Kidney (tissue), 22 donors: ENCODE measurements at places on chromosomes 5 and 9. TPM values are rescaled to one million over a fixed set of nuclear protein-coding genes. Genes with fewer than 3 reads are reported as not detected.

DNA sequence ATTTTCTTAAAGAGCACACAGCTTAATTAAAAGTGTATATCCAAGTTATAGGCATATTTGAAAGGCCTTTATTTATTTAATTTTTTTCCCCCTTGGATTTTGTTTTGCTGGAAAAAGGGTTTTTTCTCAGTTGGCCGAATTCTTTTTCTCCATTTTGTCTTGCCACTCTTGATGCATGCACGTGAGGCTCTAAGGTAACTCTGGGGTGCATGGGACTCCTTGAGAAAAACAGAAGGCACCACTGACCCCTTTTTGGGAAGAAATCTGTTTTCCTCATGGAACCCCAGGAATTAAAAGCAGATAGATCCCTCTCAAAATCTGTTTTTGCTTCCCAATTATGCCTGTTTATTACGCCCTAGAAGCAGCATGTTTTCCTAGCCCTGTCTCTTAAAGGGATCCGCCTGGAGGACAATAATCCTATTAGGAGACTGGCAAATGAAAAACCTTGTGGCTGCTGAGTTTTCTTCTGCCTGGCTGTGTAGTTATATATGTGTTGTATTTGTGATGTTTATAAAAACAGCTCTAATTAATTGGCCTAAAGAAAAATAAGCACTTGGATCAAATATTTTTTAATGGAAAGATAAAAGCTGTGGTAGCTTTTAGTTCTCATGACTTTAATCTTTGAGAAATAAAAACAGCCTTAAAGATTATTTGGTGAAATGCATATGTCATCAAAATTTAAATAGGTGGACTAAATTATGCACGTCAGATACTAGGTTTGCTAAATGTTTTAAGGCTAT lies 435.1 kb upstream of the CDH9 start:
- H3K36me3 ChIP-seq = no peaks in the 10 kb centered on the region
- no peak for DNase-seq
- H3K4me1 ChIP-seq = no peaks in the 10 kb centered on the region

GPR150 gene
- total RNA-seq = 0.16 TPM

- H3K36me3 ChIP-seq = no peaks in the 10 kb centered on the region
- DNase-seq = no peak
- no peak overlapping the region for H3K27ac ChIP-seq
Measured at GRCh38 chr9:95497772-95498171, 19.0 kb downstream of the PTCH1 start.

DNA sequence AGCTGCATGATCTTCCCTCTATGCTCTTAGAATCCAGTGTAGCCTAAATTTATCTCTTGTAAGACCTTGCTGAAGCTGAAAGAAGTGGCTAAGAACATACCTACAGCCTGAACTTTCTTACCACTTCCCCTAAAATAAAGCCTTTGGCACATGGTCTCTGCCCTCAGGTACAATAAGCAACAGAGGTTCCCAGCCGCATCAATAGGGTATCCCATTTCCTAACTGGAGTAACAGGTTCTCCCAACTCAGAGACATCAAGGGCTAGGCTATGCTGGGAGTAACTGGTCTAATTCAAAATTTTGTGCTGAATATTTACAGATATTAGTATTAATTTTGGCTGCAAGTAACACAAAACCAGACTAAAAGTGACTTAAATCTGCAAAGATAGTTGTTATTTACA lies 335.8 kb upstream of the TRPC7 start:
- no peak overlapping the region for H3K4me3 ChIP-seq
- no peak for DNase-seq
- no peak overlapping the region for H3K27ac ChIP-seq
- no peaks in the 10 kb centered on the region for H3K36me3 ChIP-seq
- no peaks in the 10 kb centered on the region for H3K4me1 ChIP-seq
- no peaks in the 10 kb centered on the region for H3K27me3 ChIP-seq

DNA sequence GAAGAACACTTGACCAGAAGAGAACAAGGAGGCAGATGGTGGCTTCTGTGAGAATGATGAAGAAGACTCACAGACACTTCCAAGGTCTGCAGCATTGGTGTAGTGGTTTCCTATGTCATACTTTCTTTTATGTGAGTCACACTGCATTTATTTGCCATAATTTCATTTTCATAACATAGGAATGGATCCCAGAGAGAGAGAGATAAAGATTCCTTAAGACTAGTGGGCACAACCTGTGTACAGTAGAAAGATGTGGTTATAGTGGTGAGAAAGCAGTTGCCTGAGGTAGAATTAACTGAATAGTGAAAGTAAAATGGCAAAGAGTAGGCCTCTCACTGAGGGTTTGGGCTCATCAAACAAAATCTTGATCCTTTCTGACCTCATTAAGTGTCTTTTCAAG lies 7.6 kb upstream of the CCDC152 start:
- no peaks in the 10 kb centered on the region for H3K36me3 ChIP-seq
- no peak for DNase-seq
- no peaks in the 10 kb centered on the region for H3K4me1 ChIP-seq
- H3K27me3 ChIP-seq = no peaks in the 10 kb centered on the region

DNA sequence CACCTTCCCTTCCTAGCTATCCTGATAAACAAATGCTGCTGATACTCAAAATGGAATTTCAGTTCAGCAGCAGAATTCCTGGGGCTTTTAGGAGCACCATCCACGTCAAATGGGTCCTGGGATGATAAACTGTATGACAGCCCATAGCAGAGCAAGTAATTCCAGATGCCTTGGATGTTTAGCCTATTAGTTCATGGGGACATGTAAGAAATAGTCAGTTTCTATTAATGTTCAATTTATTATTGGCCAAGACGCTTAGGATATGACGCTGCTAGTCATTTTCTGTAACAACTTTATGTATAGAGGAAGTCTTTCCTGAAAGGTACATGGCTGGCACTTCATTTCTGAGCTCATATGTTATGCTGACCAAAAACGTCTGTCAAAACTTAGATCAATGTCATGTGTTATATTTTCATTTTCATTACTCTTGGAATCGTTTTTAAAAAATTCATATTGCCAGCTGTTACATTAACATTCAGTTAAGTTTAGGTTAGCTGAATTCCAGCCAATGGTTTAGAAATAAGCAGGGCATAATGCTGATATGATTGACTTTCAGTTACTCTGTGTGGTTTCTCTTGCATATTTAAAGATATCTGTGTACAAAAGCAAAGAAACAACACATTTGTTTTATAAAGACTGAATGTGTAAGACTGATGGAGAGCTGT lies 243.8 kb downstream of the CSNK1G3 start:
- no peaks in the 10 kb centered on the region for H3K27me3 ChIP-seq
- no peak overlapping the region for H3K4me3 ChIP-seq
- H3K4me1 ChIP-seq = no peaks in the 10 kb centered on the region
- no peak for DNase-seq
- no peaks in the 10 kb centered on the region for H3K36me3 ChIP-seq

DNA sequence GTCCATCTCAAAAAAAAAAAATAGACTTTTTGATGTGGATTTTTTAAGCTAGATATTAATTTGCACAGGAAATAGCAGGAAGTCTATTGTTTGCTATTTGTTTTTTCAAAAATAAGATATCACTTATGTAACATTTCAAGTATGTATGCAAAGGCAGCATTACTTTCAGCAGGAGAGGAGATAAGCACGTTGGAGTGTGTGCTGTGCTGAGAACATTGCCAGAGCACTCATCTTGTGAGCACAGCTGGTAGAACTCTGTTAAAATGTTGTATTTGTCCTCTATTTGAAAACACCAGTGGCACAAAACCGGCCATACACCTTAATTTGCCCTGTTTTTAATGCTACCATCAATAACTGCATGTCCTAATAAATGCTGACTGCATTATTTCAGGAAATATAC lies 1061.9 kb upstream of the CDH18 start:
- no peak overlapping the region for H3K4me3 ChIP-seq
- no peaks in the 10 kb centered on the region for H3K36me3 ChIP-seq
- DNase-seq = no peak
- H3K27ac ChIP-seq = no peak overlapping the region

- peak overlapping the region; percentile 96 for H3K27ac ChIP-seq
- H3K27me3 ChIP-seq = no peaks in the 10 kb centered on the region
- no peak for DNase-seq
- peaks cover 70% of the 10 kb centered on the region for H3K36me3 ChIP-seq
- no peaks in the 10 kb centered on the region for H3K4me1 ChIP-seq
Measured at GRCh38 chr5:151026679-151027078, 6.3 kb downstream of the GPX3 start.

- H3K36me3 ChIP-seq = no peaks in the 10 kb centered on the region
- H3K4me3 ChIP-seq = no peak overlapping the region
- H3K27me3 ChIP-seq = no peaks in the 10 kb centered on the region
- no peak for DNase-seq
- H3K4me1 ChIP-seq = no peaks in the 10 kb centered on the region
- no peak overlapping the region for H3K27ac ChIP-seq
Measured at GRCh38 chr5:6041977-6042550, 336.3 kb downstream of the MED10 start.

NPR2 gene
- 17.0 TPM for total RNA-seq

DNA sequence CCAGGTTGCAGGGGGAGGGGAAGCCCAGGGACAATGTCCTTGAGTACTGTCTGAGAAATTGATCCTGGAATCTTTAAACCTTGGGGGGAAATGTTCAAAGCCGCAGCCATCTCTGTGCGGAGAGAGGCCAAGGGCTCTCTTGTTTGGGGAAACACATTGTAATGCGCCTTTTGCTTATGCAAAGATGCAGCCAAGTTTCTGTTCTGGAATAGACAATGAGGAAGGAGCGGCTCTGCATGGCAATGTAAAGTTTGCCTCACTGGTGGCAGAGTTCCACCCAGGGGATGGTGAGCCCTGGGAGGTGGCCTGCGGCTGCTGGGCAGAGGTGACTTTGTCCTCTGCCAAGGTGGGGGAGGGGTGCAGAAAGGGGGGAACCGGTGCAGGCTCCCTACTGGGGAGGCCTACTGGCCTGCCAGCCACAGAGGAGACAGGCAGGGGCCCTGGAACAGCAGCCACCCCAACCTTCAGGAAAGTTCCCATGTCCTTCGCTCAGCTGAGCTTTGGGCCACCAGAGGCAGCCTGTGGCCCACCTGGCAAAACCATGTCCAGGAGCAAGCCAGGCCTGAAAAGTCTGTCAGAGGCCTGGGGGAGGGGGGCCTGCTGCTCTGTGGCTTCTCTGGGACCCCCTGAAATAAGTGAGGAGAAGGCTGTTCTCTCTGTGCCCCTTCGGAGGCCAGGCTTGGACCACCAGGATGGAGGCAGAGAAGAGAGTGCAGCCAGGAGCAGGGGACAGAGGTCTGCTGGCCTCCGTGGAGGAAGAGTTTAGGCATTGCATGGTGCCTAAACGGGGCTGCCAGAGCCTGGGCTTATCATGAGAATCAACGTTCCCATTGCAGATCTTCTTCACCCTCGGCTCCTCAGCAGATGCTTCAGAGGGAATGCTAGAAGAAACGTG lies 127.8 kb downstream of the ZNF354C start:
- no peaks in the 10 kb centered on the region for H3K36me3 ChIP-seq
- H3K4me1 ChIP-seq = no peaks in the 10 kb centered on the region
- H3K27me3 ChIP-seq = no peaks in the 10 kb centered on the region
- no peak for DNase-seq
- H3K27ac ChIP-seq = no peak overlapping the region
